ENCODE measurements at places on chromosomes 11 and 22.

GRCh38 chr11:19059833-19060232 is 684 bp downstream of the MRGPRX2 start:
- DNase-seq: no peak

- no peak for DNase-seq
These were observed 18.2 kb upstream of the KIRREL3 start for GRCh38 chr11:127018683-127019279.

- DNase-seq: peak; percentile 23
These were observed 147.3 kb downstream of the FEZ1 start for GRCh38 chr11:125348674-125349309.

DNA sequence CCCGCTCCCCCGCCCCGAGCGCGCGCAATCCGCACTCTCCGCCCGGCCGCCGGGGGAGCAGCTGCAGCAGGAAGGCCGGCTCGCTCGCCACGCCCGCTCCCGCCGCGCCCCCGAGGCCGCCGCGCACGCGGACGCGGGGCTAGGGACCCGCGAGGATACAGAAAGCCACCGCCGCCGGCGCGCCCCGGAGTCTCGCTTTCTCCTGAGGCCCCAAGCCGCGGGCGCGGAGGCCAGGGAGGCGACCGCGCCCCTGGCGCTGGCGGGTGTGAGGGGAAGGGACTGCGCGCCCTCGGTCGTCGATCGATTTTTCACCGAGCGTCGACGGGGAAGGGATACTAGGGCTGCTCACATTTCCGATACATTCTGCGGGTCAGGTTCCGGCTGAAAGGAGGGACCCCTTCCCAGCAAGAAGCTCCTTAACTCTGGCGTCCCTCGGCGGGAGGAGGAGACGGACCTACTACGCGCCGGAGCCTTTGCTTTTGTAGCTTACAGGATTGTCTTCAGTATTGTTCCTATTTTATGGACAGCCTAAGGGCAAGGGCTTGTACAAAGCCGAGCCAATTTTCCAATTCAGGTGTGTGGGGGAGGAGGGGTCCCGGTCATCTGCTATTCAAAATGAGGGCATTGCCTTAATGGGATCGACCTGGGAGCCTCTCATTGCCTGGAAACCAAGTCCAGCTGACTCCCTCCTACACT is 416 bp upstream of the GAB2 start:
- DNase-seq: peak; percentile 73

- no peak for DNase-seq
These were observed 103.3 kb upstream of the NNMT start for GRCh38 chr11:114192841-114193389.

DNA sequence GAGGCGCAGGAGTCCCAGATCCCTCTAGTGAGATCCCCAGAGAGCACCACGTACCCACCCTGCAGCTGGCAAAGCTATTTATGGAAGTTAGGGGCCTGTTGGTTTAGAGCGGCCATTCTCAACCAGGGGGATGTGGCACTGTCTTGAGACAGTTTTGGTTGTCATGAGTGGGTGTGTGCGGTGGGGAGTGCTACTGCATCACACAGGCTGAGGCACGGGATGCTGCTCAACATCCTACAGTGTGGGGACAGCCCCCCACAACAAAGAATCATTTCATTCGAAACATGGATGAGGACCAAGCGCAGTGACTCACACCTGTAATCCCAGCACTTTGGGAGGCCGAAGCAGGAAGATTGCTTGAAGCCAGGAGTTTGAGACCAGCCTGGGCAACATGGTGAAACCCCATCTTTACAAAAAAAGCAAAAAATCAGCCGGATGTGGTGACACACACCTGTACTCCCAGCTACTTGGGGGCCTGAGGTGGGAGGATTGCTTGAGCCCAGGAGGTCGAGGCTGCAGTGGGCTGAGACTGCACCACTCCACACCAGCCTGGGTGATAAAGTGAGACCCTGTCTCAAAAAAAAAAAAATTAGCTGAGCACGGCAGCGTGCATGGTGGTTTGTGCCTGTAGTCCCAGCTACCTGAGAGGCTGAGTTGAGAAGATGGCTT is 28.2 kb downstream of the GGT5 start:
- no peak for DNase-seq

GRCh38 chr11:123546515-123546914 is 107.9 kb downstream of the SCN3B start:
- DNase-seq: no peak

- DNase-seq: peak; percentile 78
These were observed 15.7 kb downstream of the CRTAM start for GRCh38 chr11:122853971-122854446.

- DNase-seq: peak; percentile 88
These were observed 8.3 kb downstream of the LGR4 start for GRCh38 chr11:27464289-27464696.

DNA sequence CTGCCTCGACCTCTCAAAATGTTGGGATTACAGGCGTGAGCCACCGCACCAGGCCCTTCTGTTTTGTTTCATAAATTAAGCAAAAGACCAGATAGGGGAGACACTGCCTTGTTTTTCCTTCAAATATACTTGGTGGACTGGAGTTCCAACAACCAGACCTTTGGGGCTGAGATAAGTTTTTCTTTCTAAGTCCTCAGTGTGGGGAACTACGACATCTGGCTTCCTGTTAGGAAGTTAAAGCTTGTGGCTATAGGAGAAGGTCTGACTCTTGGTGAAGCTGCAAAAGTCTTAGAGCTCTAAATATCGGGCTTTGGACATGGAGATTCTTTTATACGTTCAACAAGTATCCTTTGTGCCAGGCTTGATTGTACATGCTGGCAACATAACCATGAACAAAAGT is 64.1 kb upstream of the EED start:
- no peak for DNase-seq

- DNase-seq: peak; percentile 56
These were observed 15.4 kb downstream of the EHD1 start for GRCh38 chr11:64862987-64863390.

DNA sequence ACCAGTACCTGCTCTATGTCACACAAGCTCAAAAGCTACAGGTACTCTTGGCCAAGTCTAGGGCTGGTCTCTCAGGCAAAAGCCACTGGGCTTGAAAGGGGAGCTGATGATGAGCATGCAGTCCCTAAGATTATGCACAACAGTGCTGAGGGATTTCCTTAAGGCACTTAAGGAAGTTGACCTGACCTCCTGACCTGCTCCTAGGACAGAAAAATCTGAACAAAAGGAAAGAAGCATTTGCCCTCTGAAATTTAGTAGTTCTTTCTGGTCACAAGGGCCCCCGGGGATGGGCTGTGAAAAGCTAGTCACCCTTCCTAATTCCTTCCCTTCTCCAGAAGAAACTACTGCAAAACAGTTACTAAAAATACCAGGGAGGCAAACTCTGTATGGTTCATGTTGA is 83.6 kb upstream of the PHOX2A start:
- no peak for DNase-seq

DNA sequence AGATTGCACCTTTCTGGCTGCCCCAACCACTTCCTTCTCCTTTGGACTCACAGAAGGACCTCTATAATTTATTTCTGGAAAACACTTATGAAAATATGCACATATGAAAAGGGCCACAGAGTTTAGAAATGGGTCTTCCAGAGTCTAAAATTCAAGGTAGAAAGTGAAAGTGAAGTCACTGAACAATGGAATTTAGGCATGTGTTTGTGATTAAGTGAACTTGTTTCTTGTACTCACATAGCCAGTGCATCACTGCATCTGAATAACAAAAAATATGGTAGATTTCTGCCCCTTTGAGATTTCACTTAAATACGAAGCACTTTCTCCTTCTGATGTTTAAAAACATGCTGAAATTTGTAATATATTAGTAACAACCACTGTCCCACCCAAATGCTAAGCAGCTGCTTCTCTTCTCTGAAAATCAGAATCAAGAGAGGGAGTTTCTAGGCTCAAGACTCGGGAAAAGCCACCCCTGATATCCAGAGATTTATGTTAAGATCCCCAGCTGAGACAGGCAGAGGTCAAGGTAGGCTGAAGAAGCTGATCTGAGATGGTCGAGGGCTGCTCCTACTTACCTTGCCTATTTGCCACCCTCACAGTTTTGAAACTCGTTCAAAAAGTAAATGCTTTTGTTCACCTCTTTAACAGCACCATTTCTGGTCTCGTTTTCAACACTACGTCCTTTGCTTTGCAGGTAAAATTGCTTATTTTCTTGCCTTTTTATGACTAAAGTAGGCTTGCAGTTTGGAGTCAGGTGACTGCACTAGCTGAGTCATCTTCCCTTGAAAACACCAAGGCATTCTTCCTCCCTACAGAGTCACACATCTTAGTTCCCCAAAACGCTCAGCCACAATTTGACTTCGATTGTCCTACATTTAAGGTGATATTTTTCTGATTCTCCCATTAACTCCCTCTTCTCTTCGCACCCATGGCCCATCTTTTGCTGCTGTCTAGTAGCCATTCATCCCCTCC is at the start of gene XKR3:
Gene XKR3 (minus strand): TSS at position 696 of the 972 bp plus-strand sequence. CDS start 17,338 bp downstream, outside the sequence.
- DNase-seq: no peak

- no peak for DNase-seq
These were observed 41.5 kb upstream of the CCND1 start for GRCh38 chr11:69599502-69599901.

DNA sequence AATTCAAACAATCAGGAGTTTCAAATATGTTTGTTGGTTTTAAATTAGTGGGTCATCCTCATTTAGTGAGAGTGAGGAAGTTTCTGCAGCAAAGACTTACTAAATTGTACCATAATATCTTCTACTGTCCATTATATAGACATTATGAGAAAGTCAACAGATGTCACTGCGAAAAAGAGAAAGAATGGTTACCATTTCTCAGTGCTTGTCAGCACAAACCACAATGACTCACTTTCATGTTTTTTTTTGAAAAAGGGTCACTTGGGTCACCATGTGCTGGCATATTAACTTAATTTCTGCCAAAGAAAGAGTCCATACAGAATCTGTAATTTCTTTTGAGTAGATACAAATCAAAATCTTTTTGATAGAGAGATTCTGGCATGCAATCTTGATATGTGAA is 924.6 kb upstream of the FAT3 start:
- DNase-seq: peak; percentile 31

DNA sequence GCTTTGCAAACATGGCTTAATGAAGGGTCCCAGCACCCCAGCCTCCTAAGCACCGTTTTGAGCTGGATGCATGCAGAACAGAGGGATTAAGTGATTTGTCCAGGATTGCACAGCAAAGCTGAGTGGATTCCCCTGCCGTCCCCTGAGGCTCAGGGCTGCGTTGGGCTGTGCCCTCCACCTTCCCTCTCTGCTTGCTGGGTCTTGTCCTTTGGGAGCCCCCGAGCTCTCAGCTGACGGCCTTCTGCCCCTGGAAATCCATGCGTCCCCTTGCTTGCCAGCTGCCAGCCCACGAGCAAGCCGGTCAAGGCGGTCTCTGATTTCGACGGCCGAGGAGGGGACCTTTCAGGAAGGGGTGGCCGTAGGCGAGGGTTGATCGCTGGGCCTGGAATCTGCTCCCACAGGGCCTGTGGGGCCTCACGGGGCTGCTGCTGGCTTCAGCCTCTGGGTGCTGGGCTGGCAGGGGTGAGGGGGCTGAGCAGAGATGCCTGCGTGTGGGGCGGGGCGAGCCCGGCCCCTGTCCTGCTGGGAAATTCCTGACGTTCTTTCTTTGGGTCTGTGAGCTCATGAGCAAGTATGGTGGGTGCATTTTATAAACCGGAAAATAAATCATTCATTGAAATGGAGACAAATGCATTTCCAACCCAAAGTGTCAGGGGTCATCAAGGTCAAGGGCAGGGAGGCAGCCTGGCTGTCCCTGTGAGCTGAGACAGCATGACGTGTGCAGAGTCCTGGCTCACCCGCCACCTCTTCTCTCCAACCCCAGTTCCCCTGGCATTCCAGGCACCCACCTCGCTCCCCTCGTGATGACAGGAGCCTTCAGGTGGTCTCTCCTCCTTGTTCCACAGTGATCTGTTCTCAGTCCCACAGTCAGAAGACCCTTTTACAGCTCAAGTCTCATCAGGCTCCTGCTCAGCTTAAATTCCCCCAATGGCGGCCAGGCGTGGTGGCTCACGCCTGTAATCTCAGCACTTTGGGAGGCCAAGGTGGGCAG is 28.1 kb downstream of the FGF4 start:
- DNase-seq: no peak

DNA sequence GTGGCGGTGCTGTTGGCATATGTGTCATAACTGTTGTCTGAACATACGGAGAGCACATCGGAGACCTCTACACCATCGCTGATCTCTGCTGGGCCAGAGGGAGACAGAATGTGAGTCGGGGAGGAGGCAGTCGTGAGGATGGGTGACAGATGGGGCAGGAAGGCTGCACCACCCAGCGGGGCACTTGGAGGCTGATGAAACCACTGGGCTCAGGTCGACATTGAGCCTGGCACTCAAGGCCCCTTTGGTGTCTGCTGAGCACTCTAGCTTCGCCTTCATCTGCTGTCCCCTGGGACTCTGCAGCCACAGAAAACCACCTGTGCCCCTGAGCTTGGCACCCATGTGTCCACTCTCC is 2.5 kb upstream of the KLHL35 start:
- DNase-seq: no peak

DNA sequence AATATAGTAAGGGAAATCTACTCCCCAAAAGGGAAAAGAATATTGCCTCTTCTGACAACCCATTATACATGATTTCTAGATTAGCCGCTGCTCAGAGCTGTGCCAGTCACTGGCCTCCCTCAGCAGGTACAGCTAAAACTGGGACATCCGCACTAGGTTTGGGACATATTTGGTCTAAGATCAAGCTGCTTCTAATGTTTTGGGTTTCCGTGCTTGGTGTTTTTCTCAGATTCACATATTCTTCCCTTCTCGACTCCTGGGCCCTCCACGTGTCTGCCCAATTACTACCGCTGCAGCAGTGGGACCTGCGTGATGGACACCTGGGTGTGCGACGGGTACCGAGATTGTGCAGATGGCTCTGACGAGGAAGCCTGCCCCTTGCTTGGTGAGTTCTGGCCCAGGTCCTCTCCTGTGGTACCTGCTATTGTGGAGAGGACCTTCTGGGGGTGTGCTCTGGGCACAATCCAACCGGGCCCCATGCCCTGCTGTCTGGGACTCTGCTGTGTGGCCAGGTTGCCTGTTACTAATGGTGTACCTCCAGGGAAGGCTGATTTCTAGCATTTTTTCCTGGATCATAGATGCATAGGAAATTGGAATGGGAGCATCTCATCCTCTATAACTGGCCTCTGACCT is 138.1 kb upstream of the SORL1-AS1 start:
- DNase-seq: no peak
